Omental fat pad (tissue), 4 donors: ENCODE measurements at places on chromosomes 16 and 17. TPM values are rescaled to one million over a fixed set of nuclear protein-coding genes. Genes with fewer than 3 reads are reported as not detected.

The ABCC6 gene
- 3.1 TPM for total RNA-seq

GRCh38 chr16:2170080-2170479, 14.5 kb downstream of the TRAF7 start:
- DNase-seq, result no peak

DNA sequence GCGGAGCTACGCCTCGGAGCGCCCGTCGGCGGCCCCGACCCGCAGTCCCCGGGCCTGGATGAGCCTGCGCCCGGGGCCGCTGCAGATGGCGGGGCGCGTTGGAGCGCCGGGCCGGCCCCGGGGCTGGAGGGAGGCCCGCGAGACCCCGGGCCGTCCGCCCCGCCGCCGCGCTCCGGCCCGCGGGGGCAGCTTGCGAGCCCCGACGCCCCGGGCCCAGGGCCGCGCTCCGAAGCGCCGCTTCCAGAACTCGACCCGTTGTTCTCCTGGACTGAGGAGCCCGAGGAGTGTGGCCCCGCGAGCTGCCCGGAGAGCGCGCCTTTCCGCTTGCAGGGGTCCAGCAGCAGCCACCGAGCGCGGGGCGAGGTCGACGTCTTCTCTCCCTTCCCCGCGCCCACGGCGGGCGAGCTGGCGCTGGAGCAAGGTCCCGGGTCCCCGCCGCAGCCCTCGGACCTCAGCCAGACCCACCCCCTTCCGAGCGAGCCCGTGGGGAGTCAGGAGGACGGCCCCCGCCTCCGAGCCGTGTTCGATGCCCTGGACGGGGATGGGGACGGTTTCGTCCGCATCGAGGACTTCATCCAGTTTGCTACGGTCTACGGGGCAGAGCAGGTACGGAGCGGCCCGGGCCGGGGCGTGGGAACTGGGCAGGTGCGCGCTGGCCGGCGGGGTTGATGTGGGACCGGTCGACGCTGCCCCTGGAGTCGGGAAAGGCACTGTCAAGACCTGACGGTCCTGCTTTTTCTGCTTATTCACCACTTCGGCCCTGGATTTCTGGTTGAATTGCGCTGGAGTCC, 861 bp downstream of the RAB11FIP3 start:
- no peak for DNase-seq

- no peak for DNase-seq
Measured at GRCh38 chr17:53655591-53655990, 167.1 kb upstream of the KIF2B start.

The CLDN7 gene
- 9.0 TPM for total RNA-seq
